Right ventricle myocardium inferior (tissue), 1 donor: ENCODE measurements at places on chromosomes 16 and 17.

DNA sequence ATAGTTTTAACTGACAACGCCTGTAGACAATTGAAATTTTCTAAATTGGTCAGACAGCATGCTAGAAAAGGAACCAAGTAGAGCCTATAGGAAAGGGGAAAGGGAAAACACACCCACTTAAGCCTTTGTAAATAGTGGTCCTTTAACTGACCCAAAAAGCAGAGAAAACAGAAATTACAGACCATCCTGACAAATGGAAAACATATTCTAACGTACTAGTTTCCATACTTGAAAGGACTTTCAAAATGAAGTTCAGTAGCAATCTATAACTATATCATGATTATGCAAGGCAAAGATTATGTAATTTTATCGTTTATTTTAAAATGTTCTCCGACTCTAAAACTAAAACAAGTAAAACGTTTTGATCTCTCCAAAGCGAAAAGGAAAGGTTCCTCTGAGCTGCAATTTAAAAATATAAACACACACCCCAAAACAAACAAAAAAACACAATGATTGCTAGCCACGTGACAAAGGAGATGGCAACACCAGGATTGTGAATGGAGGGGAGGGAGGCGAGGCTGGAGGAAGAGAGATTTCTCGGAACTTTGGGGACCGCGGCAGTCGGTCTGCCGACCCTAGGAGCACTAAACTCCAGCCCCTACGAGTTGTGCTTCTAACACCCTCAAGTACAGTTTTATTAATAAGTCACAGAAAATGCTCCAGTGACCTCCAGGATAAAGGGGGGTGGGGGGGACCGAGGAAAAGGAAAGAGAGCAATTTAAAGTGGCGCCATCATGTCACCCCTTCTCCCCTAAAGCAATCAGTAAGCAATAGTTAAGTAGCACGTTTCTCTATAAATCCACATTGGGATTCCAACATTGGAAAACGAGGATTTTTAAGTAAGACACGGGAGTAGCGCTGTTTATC, 1.7 kb downstream of the KANSL1 start:
- no peak for DNase-seq

GRCh38 chr17:43987131-43988021, 17.0 kb upstream of the NAGS start:
- no peak for DNase-seq

GRCh38 chr16:27103954-27104353, 37.2 kb downstream of the C16orf82 start:
- DNase-seq, result no peak

- DNase-seq, result no peak
These were observed 229.7 kb upstream of the RPL38 start for GRCh38 chr17:73973586-73974409.

DNA sequence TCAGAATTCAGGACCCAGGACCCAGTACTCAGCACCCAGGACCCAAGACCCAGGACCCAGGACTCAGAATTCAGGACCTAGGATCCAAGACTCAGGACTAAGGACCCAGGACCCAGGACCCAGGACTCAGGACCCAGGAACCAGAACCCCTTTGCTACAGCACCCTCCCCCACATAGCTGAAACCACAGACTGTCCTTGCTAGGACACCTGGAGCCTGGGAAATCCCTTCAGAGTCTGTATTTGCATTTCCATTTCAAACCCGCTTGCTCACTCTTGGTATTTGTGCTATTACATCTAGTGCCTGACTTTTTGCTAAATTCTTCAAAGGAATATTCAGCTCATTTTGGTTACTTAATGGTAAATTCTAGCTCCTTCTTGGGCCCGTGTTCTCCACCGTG, 275.8 kb upstream of the MAF start:
- no peak for DNase-seq

DNA sequence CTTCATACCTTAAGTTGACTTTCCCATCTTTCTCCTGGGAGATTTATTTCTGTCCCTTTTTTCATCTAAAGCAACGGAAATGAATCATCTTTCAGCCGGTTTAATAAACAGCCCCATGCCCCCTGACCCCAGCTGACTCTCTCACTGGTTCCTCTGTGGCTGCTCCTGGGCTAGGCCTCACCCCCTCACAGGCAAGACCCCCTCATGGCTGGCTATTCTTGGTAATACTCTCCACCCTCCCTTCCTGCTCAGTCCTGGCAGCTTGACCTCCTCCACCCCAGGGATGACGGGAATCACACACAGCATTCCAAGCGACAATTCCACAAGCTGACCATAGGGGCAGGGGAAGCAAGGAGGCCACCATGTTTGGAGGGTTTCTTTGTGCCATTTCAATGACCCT, 1.5 kb upstream of the ADAP2 start:
- DNase-seq, result no peak
